ENCODE measurements at places on chromosomes 7 and 10.

- no peak for DNase-seq
These were observed 123.6 kb downstream of the OAT start for GRCh38 chr10:124294811-124295770.

- DNase-seq, result peak; percentile 72
These were observed 250.2 kb downstream of the ELFN1 start for GRCh38 chr7:1920266-1920681.

GRCh38 chr7:23377134-23377533 lies 78.0 kb downstream of the MALSU1 start:
- DNase-seq, result no peak

DNA sequence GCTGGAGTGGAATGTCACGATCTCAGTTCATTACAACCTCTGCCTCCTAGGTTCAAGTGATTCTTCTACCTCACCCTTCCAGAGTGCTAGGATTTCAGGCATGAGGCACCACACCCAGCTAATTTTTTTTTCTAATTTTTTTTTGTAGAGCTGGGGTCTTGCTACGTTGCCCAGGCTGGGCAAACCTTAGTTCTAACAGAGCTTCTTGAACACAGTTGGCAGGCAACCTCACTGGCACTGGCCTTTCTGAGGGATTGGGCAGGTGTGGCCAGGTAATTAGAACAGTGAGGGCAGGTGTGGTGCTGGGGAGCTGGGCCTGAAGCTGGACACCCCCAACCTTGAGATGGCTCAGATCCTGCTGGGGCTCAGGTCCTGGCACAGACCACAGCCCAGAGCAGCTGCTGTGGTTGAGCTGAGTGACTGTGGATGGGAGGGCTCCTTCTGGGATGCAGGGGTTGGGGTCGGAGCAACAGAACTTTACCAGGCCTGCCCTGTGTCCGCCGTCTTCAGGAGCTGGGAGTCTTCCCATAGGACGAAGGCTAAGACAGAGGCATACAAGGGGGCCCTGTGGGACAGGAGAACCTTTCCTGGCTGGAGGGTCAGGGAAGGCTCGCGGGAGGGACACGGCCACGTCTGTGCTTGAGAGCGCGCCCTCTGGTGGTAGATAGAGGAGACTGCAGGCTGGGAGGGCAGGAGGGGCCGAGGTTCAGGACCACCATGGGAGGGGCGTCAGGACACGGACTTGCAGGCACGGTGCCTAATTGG lies 48.2 kb downstream of the COL26A1 start:
- peak; percentile 88 for DNase-seq
